ENCODE measurements at places on chromosomes 11 and 22.

DNA sequence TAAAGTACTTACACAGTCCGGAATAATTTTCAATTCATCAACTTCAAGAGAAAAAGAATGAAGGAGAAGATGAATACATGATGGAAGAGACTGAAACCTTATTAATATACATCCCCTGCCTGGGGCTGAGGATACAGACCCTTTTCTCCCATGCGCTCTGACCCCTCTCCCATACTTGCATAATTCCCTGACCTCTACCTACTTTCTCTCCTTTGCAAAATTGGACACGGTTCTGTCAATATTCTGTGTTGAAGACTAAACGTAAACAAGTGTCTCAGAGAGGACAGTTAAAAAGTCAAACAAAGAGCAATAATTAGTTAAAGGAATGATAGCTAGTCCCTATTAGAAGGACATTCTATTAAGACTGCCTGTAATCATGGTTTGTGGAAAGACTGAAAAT, 7.5 kb downstream of the PRDM10 start:
- no peak for DNase-seq

DNA sequence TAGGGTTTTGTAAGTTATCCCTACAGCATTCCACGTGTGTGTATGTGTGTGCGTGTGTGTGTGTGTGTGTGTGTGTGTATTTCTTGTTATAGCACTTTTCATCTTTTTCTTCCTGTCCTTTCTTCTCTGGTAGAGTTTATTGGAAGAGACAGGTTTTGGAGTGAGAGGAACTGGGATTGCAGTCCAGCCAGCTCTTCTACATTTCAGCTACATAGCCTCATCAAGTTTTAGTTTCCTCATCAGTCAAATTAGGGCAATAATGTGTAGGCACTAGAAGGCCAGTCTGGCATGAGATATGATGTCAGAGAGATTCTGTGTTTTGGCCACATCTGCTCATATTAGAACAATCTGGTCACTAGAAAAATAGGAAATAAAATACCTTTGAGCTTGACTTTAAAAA, 1283.5 kb upstream of the TENM4 start:
- DNase-seq, result no peak

DNA sequence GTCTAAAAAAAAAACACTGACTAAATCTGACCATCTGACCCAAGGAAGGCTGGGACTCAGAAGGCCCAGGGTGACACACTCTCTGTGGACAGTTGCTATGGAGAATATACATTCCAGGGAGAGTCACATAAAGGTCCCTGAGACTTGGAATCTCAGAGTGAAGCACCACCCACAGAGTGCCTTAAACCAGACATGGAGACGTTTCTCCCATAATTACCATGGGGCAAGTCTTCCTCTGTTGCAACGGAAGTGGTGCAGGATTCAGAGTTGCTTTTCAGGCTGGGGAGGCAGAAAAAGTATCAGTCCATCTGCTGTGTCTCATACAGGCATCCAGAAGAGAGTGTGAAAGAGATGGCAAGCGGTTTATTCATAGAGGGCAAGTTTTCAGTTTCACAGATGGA, 58.7 kb upstream of the SLN start:
- no peak for DNase-seq

GRCh38 chr11:108536783-108537182, 38.6 kb upstream of the POGLUT3 start:
- DNase-seq, result no peak

- DNase-seq, result no peak
Observed at GRCh38 chr22:22909605-22910271, 22.1 kb downstream of the IGLL5 start.

- peak; percentile 47 for DNase-seq
Observed at GRCh38 chr11:62402226-62402959, 16.4 kb upstream of the SCGB1A1 start.

DNA sequence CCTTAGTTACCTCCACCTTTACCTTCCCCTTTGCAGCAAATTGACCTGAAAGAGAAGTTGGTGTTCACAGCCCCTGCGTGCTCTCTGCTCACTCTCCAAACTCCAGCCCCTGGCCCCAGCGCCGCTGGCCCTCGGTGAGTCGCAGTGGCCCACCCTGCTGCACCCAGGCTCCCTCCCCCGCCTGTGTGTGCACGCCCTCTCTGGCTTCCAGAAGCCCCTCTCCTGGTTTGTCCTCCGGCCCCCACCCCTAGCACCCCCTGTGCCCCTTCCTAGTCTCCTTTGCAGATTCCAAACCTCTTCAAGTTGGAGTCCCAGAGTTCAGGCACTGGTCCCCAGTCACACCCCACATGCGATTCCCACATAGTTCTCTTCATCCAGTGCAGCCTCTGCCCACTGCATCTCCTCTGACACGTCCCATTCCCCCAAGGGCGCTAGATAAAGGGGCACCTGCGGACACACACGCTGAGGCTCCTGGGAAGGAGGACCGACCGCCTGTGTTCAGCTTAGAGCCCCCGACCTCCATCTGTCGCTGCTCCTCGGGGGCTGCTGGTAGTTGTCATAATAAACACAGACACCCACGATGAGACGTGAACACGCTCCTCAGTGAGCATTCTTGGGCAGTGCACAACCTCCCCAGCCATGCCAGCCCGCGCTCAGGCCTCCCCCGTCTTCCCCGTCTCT, 1.5 kb upstream of the PHRF1 start:
- no peak for DNase-seq

GRCh38 chr22:29335656-29336055, 20.2 kb upstream of the RASL10A start:
- DNase-seq, result no peak

GRCh38 chr22:32828150-32828549, 26.6 kb downstream of the TIMP3 start:
- DNase-seq, result no peak

- DNase-seq, result no peak
Observed at GRCh38 chr22:31104869-31105268, 2.5 kb downstream of the SELENOM start.

DNA sequence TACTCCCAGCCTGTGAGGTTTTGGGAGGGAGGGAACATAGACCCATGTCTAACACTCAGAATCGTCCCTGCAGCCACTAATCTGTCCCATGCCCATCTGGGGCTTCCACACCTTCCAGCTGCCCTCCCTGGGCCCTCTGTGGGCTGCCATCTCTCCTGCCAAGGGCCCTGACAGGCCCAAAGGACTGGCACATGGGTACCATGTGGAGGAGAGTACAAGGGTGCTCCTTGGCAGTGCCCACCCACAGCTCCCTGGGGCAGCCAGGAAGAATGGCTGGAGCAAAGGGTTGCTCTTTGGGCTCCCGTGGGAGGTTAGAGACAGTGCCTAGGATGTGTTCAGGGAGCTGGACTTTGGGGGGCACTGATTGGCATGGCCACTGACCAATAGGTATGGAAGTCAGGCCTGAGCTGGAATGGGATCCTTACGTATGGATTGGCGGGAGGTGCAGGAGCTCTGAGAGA, 56.8 kb downstream of the CD82 start:
- DNase-seq, result no peak
